ENCODE measurements at places on chromosomes 5 and 9.

- DNase-seq = no peak
Measured at GRCh38 chr9:114442022-114442421, 54.2 kb upstream of the AKNA start.

DNA sequence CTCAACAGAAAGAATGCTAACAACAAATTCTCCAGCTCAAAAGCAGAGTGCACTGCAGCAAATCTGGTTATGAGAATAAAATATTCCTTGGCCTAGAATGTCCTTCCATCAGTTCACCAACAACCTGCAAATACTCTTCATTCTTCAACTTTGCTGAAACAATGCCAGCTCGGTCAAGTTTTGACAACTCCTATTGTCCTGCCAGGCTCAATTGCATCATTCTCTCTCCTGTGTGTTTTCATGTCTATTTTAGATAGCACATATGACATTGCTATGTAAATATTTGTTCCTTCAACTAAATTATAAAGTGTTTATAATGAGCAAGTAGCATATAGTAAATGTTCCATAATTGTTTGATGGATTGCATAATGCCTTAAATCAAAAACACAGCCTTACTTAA, 463.8 kb downstream of the TLE1 start:
- no peak for DNase-seq

DNA sequence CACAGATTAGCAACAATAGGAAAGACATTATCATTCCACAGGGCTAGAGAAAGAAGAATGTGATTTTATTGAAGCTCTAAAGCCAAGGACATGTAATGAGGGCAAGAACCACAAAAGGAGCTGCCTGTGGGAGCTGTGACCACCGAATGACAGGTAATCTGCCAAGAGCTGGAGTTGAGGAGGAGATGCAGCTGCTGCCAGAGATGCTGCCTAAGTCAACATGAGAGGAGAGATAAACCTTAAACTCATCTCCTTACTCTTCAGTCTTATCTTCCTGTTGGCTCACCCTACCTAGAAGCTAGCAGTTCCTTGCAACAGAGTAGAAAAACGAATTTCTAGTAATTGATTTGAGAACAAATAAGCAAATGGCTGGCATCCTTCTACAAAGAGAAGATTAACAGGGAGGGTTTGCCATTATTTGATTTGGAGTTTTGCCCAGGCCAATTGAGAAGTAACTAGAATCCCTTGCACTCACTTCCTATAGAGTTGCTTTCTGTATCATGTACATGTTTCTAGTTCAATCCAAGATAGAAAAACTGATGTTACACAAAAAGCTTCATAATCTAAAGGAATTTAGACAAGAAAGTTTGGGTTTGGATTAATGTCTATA, 539.2 kb downstream of the TLE1 start:
- peak; percentile 19 for DNase-seq

GRCh38 chr9:109314011-109314531, 6.8 kb downstream of the EPB41L4B start:
- DNase-seq = no peak

DNA sequence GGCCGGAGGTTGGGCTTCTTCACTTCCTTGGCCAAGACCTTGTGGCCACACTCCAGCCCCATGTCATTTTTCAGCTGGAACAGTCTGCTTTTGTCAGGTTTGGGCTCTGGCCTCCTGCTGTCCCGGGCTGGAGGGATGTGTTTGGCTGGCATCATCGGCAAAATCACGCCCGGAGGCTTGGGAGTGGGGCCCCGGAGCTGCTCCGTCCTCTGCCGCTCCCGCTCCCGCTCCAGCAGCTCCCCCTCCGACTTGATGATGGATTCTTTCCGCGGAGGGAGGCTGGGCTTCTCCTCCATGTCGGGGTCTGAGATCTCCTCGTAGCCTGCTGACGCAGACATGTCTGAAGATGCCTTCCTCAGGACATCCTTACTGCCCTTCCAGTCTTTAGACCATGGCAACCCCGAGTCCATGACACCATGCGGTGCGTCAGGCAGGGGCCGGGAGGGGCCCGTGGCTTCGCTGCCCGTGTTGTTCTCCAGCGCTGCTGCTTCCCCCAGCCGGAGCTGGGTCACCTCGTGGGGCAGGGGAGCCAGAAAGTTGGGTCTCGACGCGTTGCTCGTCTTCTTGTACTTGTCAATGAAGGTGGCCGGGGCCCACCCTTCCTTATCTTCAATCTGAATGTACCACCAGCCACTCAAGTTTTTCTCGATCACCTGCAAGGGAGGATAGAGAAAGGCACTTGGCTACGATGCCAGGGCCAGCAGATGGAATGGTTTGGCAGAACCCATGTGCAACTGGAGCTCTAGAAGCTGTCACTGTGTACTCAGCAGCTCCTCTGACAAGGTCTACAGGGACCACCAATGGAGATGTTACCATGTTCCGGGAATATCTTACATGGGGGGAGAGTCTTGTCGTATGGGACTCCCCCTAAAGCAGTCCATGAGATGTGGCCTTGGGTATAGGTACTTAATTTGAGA, 56.0 kb upstream of the UBTD2 start:
- no peak for DNase-seq

DNA sequence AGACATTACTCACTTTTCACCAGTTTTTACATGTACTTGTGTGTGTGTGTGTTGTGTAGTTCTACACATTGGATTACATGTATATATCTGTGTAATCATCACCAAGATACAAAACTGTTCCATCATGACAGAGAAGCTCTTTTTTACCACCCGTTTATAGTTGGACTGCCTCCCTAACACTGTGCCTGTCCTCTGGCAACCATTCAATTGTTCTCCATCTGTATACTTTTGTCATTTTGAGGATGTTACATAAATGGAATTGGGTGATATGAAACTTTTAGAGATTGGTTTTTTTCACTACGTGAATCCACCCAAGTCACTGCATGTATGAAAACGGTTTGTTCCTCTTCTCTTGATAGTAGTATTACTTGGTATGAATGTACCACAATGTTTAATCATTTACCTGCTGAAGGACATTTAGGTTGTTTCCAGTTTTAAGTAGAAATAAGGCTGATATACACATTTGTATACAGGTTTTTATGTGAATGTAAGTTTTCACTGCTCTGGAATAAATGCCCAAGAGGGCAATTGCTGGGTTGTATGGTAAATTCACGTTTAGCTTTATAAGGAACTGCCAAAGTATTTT, 126.2 kb downstream of the MAPKAP1 start:
- DNase-seq = no peak

GRCh38 chr9:77251050-77251449, 73.7 kb downstream of the VPS13A start:
- DNase-seq = no peak

DNA sequence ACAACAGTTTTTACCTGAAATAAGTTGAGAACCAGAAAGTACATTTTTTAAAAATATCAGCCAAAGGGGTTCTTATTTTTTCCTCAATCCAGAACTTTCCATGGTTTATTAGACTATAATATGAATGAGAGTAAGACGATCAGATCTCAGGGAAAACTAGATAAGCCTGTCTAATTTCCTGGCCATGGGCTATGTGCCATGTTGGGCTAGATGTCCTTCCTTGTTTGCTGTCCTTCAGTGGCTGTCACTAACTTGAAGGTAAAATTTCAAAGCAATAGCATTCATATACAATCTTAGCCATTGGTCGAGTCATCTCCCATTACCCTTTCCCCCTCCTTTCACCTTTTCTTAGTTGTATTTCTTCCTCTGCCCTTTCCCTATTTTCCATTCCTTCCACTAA, 179.5 kb upstream of the PPP1R2B start:
- no peak for DNase-seq

- DNase-seq = peak; percentile 71
Measured at GRCh38 chr5:73030995-73031394, 75.2 kb downstream of the FCHO2 start.

- no peak for DNase-seq
Measured at GRCh38 chr5:34485768-34486030, 170.4 kb upstream of the RAI14 start.

DNA sequence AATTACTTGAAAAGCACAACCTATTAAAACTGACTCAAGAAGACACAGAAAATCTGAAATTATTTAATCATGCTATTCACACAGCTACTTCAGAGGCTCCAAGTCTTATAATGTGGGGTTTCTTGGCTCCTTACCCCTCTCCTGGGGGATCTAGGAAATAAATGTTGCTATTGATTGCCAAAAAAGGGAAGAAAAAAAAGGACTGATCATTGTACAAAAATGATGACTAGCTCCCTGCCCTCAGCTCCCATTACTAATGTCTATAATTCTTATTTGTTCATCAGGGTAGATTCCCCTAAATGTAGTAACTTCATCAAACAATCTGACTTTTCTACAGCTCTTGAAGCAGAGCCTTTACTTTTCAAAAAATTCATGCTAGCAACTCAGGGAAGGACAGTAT, 3.3 kb upstream of the SMC5 start:
- DNase-seq = no peak

GRCh38 chr5:54956922-54957321, 28.5 kb downstream of the ESM1 start:
- DNase-seq = no peak

GRCh38 chr9:27847818-27848217, 274.5 kb upstream of the C9orf72 start:
- DNase-seq = no peak

GRCh38 chr9:8680157-8680556, 880.6 kb upstream of the DMAC1 start:
- no peak for DNase-seq

- no peak for DNase-seq
Measured at GRCh38 chr9:77965445-77966123, 66.0 kb downstream of the GNAQ start.

DNA sequence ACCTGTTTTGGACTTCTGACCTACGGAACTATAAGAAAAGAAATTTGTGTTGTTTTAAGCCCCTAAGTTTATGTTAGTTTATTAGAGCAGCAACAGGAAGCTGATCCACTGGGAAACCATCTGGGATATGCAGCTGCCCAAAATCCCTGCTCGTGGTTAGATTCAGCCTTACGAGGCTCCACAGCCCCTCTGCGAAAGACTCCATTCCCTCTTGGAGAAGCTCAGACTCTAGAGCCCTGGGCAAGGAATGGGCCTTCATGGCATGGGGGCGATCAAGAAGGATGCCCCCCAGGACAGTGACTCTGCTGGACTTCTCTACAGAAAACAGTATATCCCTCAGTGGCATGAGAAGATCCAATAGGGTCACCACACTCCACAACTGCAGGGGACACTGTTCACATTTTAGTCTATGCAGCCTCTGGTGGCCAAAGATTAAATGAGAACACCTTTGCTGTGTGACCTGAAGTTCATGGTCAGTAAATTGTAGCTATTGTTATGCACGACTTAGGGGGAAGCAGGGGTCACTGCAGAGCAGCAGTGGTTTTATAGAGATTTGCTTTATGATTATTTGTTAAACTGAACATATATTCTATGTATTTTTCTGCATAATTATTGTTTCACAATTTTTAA, 21.1 kb downstream of the IRF1 start:
- no peak for DNase-seq
